ENCODE measurements at places on chromosomes 6 and 20. TPM values are rescaled to one million over a fixed set of nuclear protein-coding genes. Genes with fewer than 3 reads are reported as not detected.

DNA sequence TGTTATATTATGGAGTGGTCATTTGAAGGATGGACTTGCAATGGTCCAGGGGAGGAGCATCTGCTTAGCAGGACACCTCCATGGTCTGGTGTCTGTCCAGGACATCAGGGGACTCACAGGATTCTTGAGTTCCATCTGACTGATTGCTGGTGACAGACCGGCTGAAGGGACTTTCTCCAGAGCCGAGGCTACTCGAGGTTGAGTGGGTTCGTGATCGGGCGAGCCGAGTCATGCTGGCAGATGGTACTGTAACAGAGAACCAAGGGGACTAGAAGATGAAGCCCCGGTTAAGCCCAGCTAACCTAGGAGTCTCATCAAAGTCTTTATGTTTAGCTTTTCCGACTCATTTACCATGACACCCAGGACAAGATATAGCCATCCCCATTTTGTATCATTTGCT, 7.5 kb upstream of the SLA2 start:
- no peak for DNase-seq

GRCh38 chr6:31614684-31615578, at the start of gene AIF1:
Gene AIF1, plus strand, starts transcription at chr6:31615234. Its CDS starts 96 bp downstream, at chr6:31615330.
- DNase-seq, result no peak

DNA sequence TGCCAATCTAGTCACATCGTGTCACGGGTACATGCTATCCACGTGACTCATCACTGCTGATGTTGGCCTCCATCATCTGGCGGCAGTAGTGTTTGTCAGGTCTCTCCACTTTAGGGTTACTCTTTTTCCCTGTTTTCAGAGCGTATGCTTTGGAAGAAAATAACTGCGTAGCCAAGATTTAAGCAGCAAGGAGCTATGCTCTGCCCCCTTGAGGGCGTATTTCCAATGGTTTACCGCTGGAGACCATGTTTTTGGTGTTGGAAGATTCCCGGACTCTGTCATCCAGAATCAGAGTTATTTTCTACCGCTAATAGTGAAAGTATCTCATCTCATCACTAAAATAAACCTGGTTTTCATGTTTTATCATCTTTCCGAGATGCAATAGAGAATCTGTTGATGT, 306.5 kb downstream of the C6orf118 start:
- no peak for DNase-seq

DNA sequence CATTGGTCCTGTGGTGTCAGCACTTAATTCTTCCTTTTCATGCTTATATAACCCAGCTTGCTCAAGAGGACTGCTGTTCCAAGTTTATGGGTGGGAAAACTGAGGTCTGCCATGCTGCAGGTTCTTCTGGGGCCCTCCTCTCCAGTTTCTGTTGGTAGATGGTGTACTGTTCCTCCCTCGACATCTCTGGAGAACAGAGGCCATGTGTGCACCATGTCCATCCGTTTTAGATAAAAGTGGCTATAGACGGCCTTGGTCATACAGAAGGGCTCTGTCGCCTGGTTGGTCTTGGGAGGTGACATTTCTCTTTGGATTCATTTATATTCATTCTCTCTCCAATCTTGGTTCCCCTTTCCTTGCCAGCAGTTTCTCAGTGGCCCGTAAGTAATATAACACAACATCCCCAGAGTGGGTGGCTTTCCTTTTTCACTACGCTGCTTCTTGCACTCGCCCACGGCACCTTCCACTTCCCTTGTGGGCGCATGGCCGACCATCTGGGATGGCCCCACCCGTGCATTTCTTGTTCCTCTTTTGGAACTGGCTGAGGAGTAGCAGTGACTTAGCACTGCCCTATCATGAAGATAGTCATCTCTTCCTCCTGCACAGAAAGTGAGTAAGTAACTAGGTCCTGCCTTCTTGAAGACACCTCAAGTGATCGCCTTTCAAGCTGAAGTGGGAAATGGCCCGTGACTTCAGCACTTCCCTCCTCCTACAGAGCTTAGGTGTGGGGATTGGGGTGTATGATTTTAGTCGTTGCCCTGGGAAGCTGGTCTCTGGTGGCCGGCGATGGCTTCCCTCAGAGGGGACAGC, 94.2 kb downstream of the RREB1 start:
- no peak for DNase-seq

GRCh38 chr6:154378518-154378917, 21.9 kb upstream of the IPCEF1 start:
- DNase-seq, result no peak

- no peak for DNase-seq
These were observed 229.5 kb downstream of the SMOC2 start for GRCh38 chr6:168670401-168670985.

- DNase-seq, result no peak
These were observed 89.9 kb downstream of the UST start for GRCh38 chr6:148836751-148837150.

GRCh38 chr20:50571466-50571865, 61.3 kb downstream of the PTPN1 start:
- DNase-seq, result no peak

- DNase-seq, result no peak
These were observed 122.9 kb downstream of the RNF144B start for GRCh38 chr6:18509871-18510643.

Gene KCNQ5
- 11.8 TPM for total RNA-seq

Gene PKHD1
- not detected for total RNA-seq

Data from activated CD8-positive, alpha-beta T cell treated with anti-CD3 and anti-CD28 coated beads, Interleukin-2, amount 10 ng/mL, durations not matched to agents 7 days and 5 days (primary cell).